Suprapubic skin (tissue), 4 donors: ENCODE measurements at places on chromosomes 13 and 19.

DNA sequence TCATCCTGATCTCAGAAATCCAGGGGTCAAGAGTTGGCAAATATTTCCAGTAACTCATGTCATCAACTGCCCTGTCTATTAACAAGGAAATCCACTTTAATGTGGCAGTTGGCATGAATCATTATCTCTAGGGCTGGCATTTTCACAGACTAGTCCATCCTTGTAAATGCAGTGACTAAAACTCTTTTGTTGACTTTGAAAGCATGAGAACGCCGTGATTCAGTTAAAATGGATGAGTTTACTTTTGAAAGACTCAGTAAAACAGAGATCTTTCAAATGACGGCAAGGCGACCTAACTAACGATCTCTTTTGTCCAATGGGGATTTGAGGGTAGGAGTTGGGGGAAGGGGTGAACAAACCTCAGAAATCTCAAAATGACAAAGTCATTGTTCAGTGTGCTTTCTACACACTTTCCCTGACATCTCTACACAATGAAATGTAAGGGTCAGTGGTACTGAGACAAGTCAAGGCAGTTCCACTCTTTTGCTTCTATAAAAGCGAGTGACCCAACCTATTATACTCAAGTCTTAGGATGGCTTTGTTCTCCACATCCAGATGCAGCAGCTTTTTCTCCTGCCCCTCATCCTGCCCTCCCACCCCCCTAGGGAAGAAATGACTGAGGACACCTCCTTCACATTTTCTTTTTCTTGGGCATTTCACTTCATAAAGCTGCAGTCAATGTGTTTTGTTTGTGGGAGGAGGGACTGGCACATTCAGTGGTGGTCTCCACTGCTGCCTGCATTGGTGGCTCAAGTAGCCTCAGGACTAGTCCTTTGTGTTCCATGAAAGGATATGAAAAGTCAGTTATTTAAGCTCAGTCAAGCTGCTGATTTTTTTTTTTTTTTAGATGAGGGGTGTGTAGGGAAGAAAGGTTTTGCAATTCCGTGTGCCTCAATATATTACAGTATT lies 200.5 kb downstream of the ABCC4 start:
- H3K27me3 ChIP-seq: no peaks in the 10 kb centered on the region
- peaks cover 3% of the 10 kb centered on the region for H3K36me3 ChIP-seq
- H3K4me3 ChIP-seq: no peak overlapping the region
- H3K4me1 ChIP-seq: no peaks in the 10 kb centered on the region
- H3K27ac ChIP-seq: no peak overlapping the region

DNA sequence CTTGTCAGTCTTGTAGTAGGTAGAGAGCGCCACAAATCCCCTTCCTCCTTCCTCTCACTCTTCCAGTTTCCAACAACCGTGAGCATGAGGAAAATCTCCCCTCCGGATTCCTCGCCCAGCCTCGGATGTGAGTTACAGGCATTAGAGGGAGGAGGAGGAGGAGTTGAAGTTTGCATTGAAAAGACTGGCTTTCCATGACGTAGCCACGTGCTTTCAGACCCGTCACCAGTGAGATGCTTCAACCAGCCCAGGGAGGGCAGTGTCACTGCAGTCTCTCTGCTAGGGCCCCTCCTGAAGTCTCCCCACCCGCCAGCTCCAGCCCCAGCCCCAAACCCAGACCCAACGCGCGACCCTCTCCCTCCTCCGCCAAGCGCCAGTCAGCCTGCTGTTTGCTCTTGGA lies 442 bp upstream of the FGF14 start:
- H3K27ac ChIP-seq: peak overlapping the region; percentile 12
- peaks cover 32% of the 10 kb centered on the region for H3K4me1 ChIP-seq
- H3K4me3 ChIP-seq: peak overlapping the region; percentile 58
- peaks cover 9% of the 10 kb centered on the region for H3K27me3 ChIP-seq

DNA sequence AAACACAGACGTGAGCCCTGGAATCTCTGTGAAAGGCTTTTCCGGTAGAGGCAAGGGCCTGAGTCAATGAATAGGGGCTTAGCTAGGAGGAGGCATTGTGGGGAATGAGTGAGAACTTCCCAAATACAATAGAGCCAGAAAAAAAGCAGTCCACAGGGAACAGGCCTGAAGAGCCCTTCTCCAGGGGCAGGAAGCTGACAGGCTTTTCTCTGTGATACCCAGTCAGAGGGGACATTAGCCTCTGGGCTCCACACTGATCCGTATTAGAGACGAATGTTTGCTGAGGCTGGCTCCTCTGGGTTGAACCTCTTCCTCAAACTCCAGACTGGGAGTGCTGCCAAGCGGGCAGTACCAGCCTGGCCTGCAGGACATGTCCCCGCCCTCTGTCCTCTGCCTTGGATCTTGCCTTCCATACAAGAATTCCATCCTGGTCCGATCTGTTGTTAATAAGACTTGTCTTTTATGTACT lies 2.3 kb downstream of the DHRS12 start:
- H3K27me3 ChIP-seq: no peaks in the 10 kb centered on the region
- H3K4me3 ChIP-seq: peak overlapping the region; percentile 11
- H3K4me1 ChIP-seq: peaks cover 59% of the 10 kb centered on the region
- H3K36me3 ChIP-seq: peaks cover 5% of the 10 kb centered on the region

- H3K27ac ChIP-seq: no peak overlapping the region
- H3K27me3 ChIP-seq: peaks cover 12% of the 10 kb centered on the region
- H3K4me3 ChIP-seq: peak overlapping the region; percentile 32
Observed at GRCh38 chr13:113129921-113130750, 7.5 kb downstream of the F10 start.
